Skin of body (tissue), 3 donors: ENCODE measurements at places on chromosomes 2 and 18. TPM values are rescaled to one million over a fixed set of nuclear protein-coding genes. Genes with fewer than 3 reads are reported as not detected.

DNA sequence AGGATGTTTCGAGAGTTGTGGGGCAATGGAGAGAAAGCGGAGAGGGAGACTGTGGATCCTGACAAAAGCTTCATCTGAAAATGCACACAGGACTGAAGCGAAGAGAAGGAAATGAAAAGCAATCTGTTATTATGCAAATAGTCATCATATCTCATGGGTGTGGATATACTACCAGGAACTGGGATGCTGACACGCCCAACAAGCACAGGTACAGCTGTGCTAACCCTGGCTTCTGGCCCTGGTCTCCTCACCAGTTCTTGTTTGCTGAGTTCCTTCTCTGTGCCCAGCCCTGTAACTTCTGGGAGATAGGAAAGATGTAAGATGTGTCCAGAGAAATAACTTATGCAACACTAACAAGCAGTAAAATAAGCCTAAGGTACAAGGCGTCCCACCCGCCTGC is 358.8 kb downstream of the CMPK2 start:
- DNase-seq, result no peak

DNA sequence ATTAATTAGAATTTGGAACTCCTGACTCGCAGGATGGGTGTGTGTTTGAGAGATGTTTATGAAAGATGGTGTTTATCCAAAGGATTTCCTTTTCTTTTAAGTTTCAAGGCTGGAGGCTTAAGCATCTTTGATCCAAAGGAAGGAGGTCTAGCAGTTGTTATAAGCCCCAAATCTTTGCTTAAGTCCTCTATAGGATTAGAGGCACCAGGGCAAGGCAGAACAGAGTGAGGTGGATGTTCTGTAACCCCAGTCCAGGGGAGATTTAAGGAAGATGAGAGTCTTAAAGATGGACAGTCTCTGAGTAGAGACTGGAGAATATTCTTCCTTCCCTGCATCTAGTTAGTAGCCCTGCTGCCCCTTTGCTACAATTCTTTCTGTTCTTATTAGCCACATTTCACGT is 17.5 kb downstream of the LBH start:
- no peak for DNase-seq

GRCh38 chr2:28193630-28194403 is 198.8 kb upstream of the FOSL2 start:
- DNase-seq, result no peak

GRCh38 chr2:63424329-63425078 is 163.8 kb downstream of the WDPCP start:
- DNase-seq, result no peak

GRCh38 chr2:234142530-234142929 is 92.0 kb downstream of the SPP2 start:
- DNase-seq, result no peak

DNA sequence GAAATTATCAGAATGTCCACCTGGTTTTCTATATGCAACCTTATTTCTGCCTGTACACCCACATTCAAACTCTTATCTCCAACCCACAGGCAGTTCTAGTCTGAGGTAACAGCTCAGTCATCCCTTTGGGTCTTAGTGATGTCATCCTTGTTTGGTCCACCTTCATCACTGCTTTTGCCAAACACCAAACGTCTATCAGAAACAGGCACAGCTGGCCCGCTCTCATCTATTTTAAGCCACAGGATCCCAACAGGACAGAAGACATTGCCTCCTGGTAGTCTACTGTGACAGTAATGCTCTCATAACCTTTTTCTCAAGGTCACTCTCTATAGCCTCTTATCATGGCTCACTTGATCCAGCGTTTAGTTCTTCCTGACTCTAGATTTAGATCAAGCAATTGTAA is 99.0 kb upstream of the CHAC2 start:
- no peak for DNase-seq

DNA sequence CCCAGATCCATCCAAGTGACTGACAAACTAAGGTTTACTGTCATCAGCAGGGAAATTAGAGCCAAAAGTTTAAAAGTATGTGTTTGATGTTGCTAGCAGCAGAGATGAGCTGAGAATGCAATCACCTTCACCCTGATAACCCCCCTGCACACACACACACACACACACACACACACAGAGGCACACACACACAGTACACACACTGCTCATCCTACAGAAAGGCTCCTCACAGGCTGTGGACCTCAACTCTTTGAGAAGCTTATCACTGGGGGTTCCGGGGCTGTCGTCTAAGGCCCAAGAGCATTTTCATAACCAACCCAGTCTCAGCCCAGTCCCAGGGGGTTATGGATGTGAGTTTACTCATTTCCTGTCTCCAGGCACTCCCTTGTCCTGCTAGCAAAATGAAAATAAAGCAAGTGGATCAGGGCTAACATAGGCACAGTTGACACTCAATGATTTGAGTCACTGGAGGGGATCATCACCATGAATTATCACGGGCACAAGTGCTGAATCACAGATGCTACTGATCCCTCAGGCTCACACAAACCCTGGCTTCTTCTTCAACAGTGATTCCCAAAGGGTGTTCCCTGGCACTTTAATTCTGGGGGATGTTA is 76.6 kb downstream of the ALK start:
- DNase-seq, result no peak

DNA sequence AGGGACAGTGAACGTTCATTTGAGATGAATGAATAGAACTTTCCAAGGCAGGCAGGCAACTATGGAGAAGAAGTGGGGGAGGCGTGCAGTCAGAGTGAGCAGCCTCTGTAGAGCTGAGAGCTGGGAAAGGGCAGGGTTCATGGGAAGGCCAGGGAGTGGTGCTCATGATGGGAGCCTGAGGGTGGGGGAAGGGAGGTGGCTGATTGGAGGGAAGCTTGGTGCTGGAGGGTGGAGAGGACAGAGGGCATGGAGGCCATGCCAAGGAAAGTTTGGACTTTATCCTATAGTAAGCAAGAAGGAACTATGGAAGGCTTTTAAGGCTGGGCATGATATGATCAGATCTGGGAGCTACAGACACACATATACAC is 47.6 kb upstream of the LGALSL start:
- DNase-seq, result no peak

DNA sequence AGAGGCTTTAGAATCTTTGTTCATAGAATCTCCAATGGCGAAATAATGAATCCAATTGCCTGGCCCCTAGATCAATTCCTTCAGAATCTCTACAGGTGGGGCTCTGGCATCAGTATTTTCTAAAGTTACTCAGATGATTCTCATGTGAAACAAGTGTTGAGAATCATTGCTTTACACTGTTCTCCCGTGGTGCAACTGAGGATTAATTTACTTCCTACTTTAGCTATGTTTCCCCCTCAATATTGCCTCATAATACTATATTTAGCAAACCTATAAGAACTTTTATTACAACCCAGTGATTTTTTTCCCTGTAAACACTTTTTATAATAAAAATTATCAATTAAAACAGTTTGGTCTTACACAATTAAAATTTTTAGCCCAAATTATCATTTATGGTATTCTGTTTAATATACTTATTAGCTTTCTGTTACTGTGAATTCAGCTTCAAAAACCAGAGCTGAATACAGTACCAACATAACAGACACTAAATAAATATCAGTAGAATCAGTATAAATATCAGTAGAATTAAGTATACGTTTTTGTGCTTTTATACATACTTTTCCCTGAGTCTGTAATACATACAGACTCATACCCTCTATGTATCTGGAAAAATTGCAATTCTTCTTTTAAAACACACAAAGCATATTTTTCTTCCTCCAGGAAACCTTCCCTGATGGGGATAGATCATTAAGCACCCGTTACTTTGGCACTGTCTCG is 20.8 kb downstream of the SLC38A11 start:
- no peak for DNase-seq

- no peak for DNase-seq
Measured at GRCh38 chr2:113156278-113157117, 17.3 kb upstream of the PSD4 start.

DNA sequence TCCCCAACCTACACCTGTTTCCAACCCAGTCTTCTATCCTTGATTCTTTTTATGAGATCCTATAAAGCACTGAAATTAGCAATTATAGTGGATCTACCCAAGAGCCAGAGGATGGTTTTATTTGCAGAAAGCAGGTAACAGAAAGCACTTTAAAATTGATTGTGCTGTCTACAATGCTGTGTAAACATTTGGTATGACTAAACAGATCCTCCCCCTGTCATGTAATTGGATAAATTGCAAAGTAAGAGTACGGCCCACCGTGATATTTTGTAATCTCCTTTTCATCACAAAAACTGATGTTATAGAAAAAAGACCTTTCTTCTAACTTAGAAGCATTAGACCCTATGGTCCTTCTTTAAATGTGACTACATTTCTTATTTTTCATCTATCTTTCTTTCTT is 11.3 kb upstream of the PPP3R1 start:
- no peak for DNase-seq

GRCh38 chr2:628651-629050 is 48.6 kb downstream of the TMEM18 start:
- no peak for DNase-seq

DNA sequence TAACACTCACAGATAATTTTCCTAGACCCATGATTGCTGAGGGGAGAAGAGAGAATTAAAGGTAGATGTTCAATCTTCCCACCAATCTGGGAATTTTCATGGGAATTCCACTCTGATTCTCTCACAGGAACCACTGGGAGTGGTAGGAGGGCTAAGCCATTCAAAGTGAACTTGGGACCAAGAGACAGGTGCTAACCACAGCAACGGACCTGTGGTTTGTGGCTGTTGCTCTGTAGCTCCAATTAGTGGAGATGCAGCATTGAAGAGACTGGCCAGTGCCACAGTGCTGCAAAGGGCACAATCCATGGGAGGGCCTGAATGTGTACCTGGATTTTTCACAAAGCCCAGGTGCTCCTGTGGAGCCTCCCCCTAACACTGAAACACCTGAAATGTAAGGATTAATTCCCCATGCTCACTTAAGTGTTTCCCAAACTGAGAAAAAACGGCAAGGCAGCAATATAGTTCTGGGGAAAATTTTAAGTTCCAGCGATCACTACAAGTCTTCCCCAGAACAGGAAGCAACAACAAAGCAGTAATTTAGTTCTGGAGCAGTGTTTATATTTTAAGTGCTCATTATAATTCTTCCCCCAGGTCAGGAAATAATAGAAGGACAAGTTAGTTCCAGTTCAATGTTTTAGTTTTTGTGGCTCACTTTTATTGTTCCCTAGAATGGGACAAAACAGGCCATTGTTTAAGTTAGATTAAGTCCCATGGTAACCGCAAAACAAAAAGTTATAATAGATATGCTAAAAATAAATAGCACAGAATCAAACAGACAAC is 1045.8 kb downstream of the CNTNAP5 start:
- no peak for DNase-seq

DNA sequence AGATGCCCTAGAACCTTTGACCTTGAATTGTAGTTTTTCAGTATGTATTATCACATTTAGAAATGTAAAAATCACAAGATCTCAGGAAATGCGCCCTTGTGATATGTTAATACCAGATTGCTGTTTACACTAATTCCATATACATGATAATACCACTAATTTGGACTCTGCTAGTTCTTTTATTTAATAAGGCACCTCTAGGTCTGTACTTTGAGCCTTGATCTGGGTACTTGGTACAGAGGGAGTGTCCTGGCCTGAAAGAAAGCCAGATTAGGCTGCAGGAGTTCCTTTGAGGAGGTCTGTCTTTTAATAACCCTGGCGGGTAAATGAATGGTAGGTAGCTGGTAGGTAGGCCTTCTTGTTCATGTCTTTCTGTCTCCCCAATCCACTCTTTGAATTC is 26.3 kb downstream of the PLEKHA3 start:
- no peak for DNase-seq

DNA sequence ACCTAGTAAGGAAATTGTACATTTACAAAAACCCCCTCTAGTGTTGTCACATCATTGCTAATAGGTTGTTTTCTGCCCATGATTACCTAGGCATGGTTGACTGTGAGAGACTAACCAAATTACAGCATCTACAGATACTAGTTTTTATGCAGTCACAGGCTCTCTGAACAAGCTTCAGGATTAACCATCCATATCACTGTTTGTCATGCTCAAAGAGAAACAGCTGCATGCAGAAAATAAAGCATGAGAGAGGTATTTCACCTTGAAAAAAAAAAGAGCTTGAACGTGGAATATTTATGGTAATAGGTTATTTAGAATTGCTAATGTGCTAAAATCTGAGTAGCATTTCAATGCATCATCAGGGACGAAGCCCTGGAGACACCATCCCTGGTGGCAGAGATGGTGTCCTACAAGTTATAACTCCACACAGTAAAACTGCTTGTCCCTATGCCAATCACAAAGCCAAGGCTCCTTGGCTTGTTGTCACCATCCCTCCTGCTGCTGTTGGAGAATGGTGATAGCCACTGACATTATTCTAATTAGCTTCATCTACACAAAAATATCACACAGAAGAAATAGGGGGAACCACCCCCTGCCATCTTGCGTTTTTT is 5.4 kb downstream of the NEB start:
- no peak for DNase-seq

DNA sequence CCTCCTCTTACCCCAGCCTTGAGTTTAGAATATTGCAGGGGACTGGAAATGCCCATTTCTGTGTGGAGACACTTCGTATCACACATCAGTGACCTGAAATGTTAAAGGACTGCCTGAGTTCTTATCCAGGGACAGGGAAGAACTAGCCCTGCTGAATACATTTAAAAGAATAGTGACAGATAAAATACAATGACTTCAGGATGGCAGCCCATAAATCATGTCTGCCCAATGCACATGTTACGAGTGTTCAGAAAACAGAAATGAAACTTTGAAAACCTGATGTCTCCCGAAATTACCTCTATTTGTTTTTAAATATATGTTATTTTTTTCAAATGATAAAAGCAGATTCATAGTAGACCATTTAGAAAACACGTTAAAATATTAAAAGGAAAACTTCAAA is 22.3 kb upstream of the RAB12 start:
- DNase-seq, result no peak

DNA sequence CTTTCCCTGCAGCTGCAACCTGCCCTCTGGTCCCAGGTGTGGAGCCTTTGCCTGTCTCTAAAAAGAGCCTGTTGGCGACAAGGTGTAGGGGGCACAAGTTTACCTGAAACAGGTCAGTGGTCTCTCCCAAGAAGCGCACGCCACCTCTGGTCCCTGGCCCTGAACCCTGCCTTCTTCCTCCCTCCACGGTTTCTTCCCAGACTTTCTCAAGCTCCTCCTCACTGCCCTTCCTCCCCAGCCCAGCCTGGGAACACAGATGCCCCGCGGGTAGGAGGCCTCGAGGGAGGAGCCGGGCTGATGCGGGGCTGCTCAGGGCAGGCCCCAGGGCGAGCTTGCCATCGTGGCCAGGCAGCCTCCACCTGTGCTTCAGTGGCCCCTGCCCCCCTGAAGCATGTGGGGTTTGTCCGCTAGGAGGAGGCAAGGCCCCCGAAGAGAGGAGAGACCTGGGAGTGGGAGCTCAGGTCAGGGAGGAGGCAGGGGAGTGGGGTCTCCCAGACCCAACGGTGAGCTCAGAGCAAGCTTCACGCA is 89.5 kb downstream of the SMAD7 start:
- DNase-seq, result no peak

Gene SNTG2
- 5.2 TPM for total RNA-seq

Gene PARD6G
- total RNA-seq, result 12.5 TPM

Gene CFAP221
- total RNA-seq, result 0.20 TPM

Gene RIT2
- not detected for total RNA-seq

Gene CYP26B1
- 25.9 TPM for total RNA-seq

Gene KCNK3
- 0.49 TPM for total RNA-seq

Gene ADD2
- 8.5 TPM for total RNA-seq

Gene GALR1
- 2.1 TPM for total RNA-seq

Gene ZC3H6
- total RNA-seq, result 9.7 TPM

Gene MYOM1
- 70.2 TPM for total RNA-seq
